ENCODE measurements at places on chromosomes 3 and 15.

DNA sequence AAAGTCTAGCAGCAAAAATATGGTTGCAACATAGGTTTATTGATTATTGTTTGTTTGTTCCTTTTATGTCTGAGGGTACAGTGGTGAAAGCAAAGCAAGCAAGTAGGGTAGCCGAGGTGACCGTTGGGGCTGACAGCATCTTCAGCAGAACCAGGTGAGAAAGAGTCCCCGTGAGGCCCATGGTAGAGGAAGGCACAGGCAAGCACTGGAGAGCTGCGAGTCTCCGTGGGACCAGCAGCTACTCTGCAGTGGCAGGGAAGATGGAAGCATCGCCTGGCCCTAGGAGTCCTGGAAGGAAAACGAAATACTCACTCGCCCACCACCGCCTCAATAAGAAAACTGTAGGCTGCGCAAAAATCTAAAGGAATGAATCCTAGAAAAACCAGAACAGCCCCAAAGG, 25.3 kb upstream of the GABRA5 start:
- DNase-seq = no peak

- peak; percentile 42 for DNase-seq
Observed at GRCh38 chr15:88610701-88611231, 10.4 kb upstream of the AEN start.

- peak; percentile 75 for DNase-seq
Observed at GRCh38 chr15:76190751-76191538, 120.3 kb downstream of the ETFA start.

DNA sequence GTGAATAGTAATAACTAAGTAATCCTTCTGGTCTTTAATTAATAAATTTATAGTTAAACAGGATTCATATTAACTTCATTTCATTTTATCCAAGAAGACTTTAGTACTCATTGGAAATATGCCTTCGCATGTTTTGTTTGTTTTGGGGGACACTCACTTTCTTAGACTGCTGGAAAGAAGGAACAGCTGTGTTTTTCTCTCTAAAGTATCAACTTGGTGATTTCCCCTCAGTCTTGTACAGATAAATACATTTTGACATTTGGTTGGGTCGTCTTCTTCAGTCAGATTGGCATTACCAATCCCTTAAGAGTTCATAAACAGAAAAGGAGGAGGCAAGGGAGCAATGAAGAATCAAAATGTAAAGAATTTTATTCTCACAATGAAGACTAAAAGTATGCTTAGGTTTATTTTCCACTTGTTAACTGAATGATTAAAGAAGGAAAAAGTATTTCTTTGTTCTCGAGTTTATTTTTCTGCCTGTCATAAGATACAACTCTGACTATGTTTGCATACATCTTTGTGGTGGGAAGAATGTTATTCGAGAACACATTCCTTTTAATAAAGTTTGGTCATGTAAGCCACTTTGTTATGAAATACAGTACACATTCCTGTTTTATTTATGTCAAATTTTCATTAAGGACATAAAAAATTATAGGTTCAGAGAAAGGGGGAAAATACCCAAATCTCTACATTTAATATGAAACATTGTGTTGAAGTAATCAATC, 140.2 kb downstream of the GMNC start:
- no peak for DNase-seq

GRCh38 chr3:117434661-117435412, 725.3 kb downstream of the TUSC7 start:
- DNase-seq = no peak

- DNase-seq = peak; percentile 90
Observed at GRCh38 chr15:81091889-81092558, 42.0 kb upstream of the CFAP161 start.

DNA sequence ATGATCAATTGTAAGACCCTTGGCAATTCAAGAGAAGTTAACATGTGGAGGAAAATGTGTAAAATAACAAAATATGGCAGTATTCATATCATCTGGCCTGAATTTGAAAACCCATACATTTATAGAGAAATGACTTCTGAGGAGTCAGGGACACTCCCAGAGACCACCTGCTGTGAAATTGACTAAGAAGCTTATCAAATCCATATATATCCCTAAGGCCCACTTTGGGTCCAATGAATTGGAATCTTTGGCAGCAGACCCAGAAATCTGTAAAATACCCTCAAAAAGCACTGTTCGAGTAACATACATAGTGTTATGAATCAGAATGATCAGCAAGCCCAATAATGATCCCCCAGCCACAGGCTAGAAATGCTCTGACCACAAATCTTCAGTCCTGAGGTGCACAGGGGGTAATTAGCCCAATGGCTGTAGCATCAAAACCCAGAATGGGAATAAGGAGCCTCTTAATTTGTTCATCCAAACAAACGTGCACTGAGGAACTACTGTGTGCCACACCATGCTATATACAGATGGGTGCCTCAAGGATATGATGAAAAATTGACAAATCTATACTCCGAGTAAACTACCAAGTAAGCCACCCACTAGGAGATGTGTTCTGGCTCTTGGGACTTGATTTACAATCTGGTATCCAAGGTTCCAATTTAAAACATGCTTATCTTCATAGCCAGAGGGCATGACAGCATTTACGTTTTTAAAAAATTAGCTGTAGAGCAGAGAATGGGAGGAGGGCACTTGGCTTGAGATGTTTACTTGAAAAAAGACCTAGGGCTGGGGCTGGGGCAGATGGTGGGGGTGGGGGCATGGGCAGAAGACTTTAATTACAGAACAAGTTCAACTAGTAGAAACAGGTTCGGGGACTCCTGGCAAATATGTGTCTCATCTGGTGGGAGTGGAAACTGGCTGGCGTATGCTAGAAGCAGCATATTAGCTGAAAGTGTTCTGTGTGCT, 9.1 kb upstream of the ARHGEF3 start:
- DNase-seq = no peak

- DNase-seq = no peak
Observed at GRCh38 chr3:65979731-65980130, 59.0 kb downstream of the MAGI1 start.

DNA sequence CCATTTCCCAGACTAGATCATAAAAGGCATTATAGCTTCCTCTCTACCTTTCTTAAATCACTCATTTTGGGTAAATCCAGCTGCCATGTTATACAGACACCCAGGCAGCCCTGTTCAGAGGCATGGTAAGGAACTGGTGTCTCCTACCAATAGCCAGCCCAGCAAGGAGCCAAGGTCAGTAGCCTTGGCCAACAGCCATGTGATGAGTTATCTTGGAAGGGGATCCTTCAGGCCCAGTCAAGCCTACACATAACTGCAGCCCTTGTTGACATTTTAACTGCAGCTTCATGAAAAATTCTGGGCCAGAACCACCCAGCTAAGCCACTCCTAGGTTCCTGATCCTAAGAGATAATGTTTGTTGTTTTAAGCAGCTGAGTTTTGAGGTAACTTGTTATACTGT, 29.0 kb upstream of the ZMAT3 start:
- no peak for DNase-seq

DNA sequence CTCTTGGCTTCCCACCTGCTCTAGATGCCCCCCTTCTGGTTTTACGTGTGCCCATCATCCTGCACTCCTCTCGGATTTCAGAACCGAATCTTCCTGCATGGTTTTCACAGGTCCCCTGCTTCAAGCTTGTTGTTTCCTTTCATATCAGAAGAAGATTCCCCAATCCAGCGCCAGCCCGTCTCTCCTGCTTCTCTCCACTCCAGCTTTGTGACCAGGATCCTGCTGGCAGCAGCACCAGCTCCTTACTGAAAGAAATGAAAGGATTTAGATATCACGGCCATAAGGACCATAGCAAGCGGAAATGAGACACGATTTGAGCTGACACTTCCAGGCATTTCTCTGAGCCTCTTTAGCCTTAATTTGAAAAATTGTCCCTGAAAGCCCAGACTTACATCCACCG, 180.3 kb upstream of the UBE3A start:
- DNase-seq = no peak

DNA sequence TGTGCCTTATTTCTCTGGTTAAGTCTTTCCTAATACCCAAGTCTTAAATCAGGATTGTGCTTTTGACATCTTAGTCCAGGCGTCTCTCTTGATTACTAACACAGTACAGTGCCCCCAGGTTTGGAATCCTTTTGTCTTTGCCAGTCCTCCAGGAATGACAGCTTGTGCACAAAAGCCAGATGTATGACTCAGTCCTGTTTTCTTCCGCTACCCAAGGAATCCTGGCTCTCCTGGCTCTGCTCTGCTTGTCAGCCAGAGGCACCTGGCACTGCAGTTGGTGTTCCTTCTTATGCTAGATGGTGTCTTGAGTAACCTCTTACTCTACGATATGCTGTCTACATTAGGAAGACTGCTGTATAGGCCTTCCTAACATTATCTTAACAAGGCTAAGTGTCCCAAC, 728.2 kb upstream of the NECTIN3 start:
- no peak for DNase-seq

DNA sequence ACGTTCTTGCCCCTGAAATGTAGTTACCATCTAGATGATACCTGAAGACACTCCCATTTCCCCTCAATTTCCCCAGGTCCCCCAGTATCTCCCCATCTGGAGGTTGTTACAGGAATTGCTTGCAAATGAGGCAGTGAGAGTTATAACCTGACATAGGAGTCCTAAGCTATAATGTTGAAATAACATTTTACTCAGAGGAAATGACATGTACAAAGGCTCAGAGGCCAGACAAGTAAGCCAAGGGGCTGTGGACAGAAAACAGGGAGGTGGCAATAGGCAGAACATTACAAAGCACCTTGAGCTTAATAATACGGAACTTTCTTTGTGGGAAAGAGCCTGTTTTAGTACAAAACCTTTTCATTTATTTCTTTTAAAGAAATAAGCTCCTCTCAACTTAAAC, 171.9 kb downstream of the FRMD5 start:
- DNase-seq = no peak

- DNase-seq = peak; percentile 25
Observed at GRCh38 chr3:149042789-149043386, 43.4 kb downstream of the HLTF start.

DNA sequence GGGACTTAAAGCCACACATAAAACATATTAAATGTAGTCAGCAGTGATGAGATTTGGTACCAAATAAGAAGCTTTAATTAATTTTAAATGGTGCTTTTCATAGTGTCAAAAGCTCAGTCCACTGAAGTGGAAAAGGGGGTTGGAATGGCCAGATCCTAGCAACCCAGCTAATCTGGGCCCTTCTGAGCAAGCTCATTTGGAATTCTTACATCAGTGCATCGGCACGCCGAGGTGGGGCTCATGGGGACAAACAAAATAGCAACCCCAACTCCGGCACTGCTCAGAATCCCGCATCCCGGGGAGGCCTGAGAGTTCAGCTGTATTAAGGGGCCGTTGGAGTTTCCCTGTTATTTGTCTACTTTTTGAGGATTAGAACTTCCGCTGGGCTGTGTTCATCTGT, 526.4 kb downstream of the SOX2 start:
- no peak for DNase-seq

DNA sequence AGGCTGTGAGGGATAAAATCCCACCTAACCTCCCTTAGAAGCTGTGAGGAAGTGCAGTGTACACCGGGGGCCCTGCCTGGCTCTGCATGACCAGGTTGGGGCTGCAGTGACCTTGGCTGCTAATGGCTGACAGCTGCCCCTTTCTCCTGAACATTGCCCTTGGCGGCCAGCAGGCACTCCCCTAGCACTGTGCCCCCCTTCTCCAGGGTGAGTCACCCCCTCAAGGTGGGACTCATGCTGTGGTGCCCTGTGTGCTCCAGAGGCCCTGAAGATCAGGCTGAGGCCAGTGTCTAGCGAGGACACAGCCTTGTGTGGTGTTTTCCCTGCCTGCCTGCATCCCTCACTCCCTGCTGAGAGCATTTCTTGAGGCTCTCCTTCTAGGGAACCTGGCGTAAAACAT, 21.0 kb upstream of the FGD5 start:
- no peak for DNase-seq

GRCh38 chr3:137988152-137988551, 21.8 kb upstream of the CLDN18 start:
- DNase-seq = no peak

GRCh38 chr15:73889762-73890124, 16.4 kb downstream of the TBC1D21 start:
- no peak for DNase-seq

GRCh38 chr3:62375655-62376453, 2.5 kb upstream of the FEZF2 start:
- no peak for DNase-seq

DNA sequence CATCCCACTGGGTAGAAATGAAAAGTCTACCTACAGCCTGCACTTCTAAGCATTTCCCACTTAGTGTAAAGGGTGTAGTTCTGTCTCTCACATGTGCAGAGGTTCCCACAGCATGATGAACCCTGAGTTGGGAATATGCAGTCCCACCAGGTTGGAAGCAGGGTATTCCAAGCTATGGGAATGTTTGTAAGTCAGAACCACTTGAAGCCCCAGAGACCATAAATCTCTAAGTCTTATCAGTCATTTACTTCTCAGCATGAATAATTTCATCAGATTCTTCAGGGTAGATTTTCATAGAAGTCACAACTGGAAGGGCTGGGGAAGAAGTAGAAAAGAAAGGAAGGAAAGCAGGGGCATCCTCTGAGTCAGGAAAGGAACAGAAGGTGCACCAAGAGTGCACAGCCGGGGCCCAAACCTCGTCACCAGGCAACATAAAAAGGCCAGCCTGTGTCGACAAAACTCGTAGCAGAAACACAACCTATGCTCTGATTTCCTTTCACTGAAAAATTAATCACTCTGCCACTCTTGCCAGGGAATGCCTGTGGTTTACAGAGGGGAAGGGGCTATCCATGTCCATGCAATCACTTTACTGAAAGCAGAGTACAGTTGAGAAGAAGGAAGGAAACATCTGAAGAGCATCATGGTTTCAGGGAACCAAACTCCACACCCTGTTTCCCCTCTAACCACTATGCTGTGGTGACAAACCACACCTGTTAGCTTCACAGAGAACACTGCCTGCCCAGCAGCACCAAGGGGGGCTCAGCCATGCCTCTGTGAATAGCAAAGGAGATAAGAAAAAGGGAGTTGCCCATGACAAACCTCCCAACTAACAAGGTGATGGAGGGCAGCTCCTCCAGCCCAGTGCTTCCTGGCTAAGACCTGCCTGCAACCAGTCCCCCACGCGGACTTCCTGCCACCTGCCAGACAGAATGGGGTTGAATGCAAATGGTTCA, 40.5 kb downstream of the SH3BP5 start:
- peak; percentile 21 for DNase-seq

- DNase-seq = no peak
Observed at GRCh38 chr3:162632672-162633071, 1136.1 kb downstream of the OTOL1 start.

GRCh38 chr15:73570355-73571032, 62.7 kb downstream of the NPTN start:
- no peak for DNase-seq

Measured in H4 (cell line).